ENCODE measurements at places on chromosomes 12 and 14.
A peak's percentile ranks its signal among the peaks of the same experiment; 100 is the strongest.

DNA sequence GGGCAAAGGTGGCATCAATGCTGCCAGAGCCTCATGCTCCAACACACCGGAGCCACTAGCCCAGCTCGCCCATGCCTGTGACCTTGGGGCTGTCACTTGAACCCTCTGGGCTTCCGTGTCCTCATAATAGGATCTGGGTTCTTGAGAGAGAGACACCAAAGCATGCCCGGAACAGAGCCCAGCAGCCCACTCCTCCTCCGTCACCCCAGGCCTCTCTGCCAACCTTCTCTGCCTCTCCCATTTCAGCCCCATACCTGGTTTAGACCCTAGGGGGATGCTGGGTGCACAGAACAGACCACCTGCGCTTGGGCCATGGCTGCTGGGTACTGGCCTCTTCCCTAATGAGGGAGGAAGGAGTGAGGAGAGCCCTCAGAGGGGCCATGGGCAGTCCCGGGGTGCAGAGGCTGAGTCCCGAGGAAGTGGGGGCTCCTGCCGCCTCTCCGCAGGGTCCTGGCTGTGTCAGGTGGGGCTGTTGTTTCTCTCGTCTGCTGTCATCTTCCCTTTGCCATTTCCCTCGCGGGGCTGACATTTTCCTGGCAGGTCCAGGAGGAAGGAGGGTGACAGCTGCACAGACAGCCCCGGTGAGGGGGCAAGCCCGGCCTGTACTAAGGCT, 172.4 kb upstream of the RTL1 start:
- no peak for DNase-seq

DNA sequence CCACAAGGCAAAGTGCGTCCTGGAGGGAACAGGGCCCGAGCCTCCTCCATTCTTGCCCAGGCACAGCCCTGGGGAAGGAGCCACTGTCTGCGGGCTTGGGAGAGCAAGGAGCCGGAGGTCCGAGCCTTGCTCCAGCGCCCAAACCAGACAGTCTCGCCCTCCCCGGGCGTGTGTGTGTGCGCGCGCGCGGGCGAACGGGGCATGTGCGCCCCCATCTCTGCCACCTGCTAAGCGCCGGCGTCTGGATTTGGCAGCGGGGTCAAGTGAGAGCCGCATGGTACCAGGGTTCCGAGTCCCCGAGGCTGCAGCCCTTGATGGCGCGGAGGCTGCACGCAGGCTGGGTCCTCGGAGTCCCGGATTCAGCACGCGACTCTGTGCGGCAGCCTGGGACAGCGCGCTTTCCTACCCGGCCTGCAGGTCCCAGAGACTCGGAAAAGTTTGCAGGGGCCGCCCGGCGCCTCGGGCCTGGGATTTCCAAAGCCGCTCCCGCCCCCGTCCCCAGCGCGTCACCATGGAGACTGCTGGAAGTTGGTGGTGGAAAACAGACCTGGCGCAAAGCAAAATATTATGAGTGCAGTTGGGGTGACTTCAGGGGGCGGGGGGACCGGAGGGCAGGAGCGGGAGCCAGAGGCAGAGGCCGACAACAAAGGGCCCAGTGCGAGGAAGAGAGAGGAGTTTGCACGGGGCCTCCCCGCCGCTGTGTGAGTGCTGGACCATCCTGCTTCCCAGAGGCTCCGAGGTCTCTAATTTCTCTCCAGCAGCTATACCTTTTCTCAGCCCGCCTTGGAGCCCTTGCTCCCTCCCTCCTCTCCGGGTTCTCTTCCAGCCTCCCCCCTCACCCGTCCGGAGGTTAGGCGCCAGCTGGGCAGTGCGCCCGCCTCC, 4.2 kb downstream of the RFX4 start:
- DNase-seq, result no peak

GRCh38 chr12:81962126-81962856, 203.1 kb upstream of the PPFIA2 start:
- DNase-seq, result no peak

DNA sequence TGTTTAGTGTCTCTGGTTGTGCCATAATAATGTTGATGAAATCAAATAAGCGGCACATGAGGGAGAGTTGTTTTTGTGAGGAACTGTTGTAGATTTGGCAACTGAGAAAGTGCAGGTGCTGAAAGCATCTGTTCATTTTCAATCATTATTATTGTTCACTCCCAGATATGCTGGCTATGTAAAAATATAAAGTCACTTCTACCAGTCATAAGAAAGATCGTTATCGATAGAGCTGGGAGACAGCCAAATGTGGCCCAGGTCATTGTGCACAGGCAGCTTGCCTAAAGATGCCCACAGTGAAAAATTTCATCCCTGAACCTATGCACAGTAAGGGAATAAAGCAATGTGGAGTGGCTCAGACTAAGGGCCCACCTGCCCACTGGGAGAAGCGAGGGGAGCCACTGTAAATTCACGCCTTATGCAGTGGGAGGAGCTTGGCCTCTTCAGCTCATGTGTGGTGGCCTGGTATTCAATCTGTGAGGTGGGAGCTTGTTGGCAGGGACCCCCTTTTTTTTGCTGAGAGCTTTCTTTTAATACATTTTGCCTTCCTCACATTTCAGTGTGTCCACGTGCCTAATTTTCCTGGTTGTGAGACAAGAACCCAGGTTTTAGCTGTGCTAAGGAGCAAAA, 1490.8 kb upstream of the TMEM132C start:
- no peak for DNase-seq

GRCh38 chr12:52119398-52120254, 40.1 kb downstream of the SMIM41 start:
- no peak for DNase-seq

GRCh38 chr12:47219243-47219642, 139.5 kb upstream of the AMIGO2 start:
- no peak for DNase-seq

DNA sequence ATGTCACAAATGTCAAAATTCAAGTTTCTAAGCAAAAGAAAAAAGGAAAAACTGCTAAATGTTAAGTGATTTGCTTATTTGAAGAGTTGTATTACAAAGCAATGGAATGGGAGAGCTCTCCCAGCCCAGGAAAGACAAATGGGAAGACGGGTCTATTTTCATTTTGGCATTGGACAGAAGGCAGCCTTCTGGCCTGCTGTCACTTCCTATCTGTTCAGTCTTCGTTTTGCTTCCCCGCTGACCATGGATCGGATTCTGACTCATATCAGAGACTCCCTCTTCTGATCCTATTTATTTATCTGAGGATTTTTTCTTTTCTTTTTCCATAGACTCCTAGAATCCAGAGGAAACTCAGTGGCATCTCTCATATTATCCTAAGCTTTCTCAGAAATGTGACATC, 634.9 kb downstream of the DIO2 start:
- DNase-seq, result no peak

GRCh38 chr14:102219316-102219715, 79.6 kb downstream of the WDR20 start:
- no peak for DNase-seq

GRCh38 chr12:57518920-57519795, 1.2 kb downstream of the DDIT3 start:
- DNase-seq, result no peak

DNA sequence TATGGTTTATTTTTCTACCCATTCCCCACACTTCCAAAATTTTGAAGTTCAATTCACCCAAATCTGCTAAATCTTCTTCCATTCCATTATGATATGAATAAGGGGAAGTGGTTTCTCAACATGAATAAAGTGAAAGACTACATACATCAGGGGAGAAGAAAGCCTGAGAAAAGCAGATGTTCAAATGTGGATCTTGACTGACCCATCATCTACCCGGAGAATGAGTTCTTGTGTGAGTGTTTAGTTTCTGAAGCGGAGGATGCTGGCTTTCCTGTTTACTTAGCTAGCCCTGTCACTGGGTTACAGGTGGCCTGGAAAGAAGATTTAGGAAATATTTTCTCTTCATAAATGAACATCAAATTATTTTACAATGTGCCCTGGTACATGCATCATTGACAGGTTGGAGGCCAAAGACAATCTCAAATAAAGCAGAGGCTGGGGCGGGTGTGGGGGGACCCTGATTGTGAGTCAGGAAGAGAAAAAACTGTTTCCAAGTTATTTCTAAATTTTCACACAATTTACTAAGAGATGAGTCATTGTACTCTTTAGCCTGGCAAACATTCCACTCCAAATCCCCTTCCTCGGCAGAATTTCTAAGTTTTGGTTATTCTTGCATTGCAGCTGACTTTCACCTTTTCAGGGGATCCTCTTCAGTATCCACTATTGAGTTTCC, 135.6 kb downstream of the SLC25A21 start:
- DNase-seq, result peak; percentile 16

DNA sequence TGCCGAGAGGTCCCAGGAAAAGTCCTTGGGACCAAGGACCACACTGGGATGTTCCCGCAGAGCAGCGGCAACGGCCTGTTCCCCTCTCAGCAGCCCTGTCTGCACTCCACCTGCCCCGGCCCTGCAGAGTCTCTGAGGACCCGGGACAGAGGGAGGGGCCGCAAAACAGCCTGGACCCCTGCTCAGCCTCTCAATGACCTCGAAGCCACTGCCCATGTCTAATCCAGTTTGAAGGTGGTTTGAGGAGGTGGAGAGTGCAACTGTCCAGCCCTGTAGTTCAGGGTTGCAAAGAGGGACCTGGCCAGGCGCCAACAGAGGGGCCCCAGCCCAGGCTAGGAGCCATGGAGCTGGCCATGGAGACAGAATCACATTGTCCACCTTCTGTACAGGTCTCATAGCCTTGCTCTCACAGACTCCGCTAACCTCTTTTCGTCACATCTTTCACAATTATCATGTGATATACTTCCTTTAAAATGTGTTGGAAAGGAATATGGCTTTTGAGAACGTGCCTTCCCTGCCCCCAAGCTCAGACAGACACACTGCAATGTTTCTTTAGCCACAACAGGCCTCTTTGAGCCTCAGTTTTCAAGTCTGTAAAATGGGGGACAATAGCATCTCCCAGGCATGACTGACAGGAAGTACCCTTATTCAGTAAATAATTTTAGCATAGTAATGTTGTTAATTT, 49.3 kb downstream of the ACTN1 start:
- DNase-seq, result no peak

DNA sequence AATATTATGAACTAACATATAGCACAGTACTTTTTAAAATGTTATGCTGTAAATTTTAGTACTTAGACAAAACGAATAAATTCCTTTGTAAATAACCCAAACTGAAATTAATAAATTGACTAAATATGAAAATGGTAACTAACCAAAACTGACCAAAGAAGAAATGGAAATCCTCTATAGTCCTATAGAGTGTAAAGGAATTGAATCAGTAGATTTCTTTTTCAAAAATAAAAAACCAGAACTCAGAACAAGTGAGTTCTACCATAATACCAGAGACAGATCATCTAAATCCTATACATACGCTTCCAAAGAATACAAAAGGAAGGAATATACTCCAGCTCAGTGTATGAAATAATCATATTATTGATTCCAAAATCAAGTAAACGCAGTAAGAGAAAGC, 39.8 kb downstream of the TMPRSS12 start:
- DNase-seq, result no peak

DNA sequence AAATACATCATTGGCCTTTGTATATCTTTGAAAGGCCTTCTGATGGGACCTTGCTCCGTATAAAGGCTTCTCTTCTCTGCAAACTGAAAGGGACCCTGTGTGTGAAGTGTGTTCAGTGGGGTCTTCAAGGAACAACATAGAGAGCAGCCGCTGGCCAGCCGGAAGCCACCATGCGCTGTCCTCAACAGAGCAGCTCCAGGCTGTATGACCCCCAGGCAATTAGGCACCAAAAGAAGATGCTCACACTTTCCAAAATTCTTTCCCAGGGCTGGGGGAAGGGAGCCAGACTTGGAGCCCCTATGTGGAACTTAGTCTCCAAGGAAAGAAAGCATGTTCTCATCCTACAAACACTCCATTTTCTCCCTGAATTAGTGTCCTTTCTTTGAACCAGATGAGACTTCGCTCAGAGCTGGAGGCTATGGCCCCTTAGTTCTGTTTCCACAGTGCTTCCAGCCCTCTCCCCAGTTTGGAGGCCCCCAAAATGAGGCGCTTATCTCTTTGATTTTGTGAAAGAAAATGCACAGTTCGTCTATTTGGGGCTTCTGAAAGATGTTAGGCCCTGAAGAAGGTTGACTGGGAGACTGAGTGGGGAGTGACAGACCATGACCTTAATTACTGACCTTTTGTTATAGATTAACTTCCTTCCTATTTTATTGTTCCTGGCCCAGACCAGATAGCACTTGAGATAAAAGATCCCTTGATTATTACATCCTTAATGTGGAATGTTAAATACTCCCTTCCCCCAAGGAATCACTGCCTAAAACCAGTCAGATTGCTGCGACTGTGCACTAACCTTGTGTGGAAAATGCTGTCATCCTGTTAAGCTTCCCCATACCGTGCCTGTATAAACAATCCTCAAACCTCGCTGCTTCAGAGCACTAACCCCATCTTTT, 128.3 kb upstream of the FGD4 start:
- DNase-seq, result no peak

- DNase-seq, result no peak
Observed at GRCh38 chr12:3988519-3989217, 115.5 kb upstream of the PARP11 start.

- no peak for DNase-seq
Observed at GRCh38 chr12:27800819-27801218, 20.8 kb upstream of the MANSC4 start.

DNA sequence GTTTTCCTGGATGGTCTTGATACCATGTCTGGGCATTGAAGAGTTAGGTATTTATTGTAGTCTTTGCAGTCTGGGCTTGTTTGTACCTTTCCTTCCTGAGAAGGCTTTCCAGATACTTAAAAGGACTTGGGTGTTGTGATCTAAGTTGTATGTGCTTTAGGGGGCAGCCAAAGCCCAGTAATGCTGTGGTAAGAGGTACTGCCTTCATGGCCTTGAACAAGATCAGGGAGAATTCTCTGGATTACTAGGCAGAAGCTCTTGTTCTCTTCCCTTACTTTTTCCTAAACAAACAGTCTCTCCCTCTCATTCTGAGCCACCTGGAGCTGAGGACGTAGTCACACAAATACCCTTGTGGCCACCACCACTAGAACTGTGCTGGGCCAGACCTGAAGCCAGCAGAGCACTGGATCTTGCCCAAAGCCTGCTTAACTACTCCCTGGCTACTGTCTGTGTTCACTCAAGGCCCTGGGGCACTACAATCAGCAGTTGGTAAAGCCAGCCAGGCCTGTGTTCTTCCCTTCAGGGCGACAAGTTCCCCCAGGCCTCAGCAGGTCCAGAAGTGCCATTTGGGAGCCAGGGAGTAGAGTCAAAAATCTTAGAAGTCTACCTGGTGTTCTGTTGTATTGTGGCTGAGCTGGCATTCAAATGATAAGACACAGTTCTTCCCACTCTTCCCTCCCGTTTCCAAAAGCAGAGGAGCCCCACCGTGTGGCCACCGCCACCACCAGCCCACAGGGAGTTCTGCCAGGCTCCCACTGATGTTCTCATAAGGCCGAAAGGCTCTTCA, 11.4 kb downstream of the PRORP start:
- DNase-seq, result no peak

GRCh38 chr12:49578471-49579112, 10.7 kb upstream of the MCRS1 start:
- DNase-seq, result no peak

DNA sequence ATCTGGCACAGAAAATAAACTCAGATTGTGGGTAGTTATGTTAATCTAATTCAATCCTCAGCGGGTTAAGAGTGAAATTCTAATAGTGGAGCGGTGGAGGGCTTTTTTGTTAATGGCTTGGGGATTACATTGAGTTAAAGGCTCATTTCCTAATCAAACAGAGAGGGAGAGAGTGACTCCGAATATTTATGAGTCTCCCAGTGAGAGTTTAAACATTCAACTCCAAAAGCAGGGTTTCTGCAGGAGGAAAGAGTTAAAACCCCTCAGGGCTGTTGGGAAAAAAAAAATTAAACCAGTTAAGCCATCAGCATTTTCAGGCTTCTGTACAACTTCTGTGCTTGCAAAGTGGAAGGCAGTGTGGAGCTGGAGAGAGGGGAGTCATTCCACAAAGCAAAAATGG, 62.1 kb upstream of the ESRRB start:
- no peak for DNase-seq

Data from H4 (cell line).